ENCODE measurements at places on chromosomes 12 and 14. TPM values are rescaled to one million over a fixed set of nuclear protein-coding genes. Genes with fewer than 3 reads are reported as not detected.

DNA sequence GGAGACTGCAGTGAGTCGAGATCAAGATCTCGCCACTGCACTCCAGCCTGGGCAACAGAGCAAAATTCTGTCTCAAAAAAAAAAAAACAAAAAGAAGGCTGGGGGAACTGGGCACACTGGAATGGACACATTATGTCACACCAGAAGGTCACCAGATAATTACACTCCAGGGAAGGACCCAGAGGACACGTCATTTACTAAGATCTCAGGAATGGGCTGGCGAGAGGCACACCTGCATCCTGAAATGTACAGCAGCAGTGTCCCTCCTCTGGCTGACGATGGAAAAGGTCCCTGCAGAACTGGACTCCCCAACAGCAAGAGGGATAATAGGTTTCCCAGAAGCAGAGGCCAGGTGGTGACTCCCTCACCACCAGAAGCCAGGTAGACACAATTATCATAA lies 243.5 kb downstream of the BCL11B start:
- no peak for DNase-seq

- peak; percentile 67 for DNase-seq
Observed at GRCh38 chr14:51979088-51979709, 10.1 kb upstream of the RTRAF start.

GRCh38 chr12:43277651-43278540 lies 274.1 kb downstream of the ADAMTS20 start:
- DNase-seq = no peak

DNA sequence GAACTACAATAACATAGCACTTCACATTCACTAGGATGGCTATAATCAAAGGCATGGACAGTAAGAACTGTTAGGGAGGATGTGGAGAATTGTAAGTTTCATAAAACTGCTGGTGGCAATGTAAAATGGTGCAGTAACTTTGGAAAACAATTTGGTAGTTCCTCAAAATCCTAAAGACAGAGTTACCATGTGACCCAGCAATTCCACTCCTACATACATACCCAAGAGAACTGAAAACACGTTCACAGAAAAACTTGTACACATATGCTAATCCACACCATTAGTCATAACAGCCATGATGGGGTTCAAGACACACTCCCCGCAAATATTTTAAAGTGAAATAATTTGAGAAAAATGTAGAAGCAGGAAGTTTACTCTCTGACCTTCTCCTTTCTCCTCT lies 31.7 kb downstream of the GALC start:
- DNase-seq = no peak

- no peak for DNase-seq
Observed at GRCh38 chr14:103693515-103693914, 21.7 kb downstream of the XRCC3 start.

GRCh38 chr12:114311974-114312373 lies 94.0 kb downstream of the TBX5 start:
- DNase-seq = no peak

GRCh38 chr12:71685914-71686657 lies at the start of gene TMEM19:
Gene TMEM19, plus strand, starts transcription at chr12:71686082. Its CDS starts 599 bp downstream, at chr12:71686681.
- DNase-seq = peak; percentile 79

DNA sequence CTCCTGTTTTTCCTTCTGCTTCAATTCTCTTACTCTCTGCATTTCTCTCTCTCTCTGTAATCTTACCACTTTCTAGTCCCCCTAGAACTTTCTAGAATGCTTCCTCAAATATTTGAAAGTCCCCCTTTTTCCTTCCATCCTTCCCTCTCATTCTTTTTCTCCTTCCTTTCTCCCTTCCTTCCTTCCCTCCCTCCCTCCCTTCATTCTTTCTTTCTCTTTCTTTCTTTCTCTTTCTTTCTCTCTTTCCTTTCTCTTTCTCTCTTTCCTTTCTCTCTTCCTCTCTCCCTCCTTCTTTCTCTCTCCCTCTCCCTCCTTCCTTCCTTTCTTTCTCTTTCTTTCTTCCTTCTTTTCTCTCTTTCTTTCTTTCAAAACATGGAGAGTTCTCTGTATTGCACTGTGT lies 201.4 kb upstream of the IGF1 start:
- no peak for DNase-seq

- no peak for DNase-seq
Observed at GRCh38 chr12:110431957-110432587, 18.1 kb downstream of the ARPC3 start.

DNA sequence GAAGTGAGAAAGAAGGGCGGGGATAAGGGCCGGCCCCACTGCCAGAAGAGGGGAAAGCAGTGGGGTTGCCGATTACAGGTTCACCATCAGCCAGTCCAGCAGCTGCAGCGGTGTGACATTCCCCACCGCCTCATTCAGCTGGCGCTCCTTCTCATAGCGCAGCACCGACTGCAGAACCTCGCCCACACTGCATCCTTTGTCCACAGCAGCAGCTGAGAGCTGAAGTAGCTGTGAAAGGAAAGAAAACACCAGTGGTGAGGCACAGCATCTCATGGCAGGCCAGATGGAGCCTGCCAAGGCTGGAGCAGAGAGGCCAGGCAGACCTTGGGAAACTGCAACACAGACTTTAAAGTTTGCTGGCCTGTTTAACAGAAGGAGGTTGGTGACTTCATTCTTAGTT lies 33.2 kb downstream of the AKAP3 start:
- DNase-seq = no peak

- no peak for DNase-seq
Observed at GRCh38 chr12:88546853-88547252, 33.4 kb downstream of the KITLG start.

DNA sequence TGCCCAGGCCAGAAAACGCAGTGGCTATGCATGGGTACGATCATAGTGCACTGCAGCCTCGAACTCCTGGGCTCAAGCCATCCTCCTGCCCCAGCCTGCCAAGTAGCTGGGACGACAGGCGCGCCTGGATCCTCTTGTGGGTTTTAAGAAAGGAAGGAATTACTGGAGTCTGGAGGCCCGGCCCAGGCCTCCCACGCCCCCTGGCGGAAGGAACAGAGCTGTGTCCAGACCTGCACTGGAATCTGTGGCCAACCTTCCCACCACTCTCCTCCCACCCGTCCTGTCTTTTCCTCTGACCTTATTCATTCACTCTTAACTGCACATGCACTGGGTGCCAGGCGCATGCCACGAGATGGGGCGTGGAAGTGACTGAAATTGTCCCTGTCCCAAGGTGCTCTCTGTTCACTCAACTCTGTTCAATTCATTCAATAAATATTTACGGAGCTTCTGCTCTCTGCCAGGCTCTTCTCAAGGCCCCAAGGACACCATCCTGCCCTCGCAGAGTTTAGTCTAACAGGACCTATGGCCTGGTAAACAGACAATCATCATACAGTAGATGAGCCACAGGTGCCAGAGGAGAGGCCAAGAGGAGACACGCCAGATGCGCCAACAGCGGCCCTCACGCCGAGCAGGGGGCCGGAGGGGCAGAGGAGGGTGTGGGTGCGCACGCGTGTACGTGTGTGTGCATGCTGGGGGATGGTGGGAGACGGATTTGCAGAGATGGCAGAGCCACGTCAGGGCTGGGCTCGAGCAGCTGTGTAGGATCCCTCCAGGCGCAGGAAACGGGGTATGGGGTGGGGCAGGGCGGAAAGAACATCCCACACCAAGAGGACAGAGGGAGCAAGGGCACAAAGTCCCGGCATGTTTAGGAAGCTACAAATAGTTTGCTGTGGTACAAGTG lies 13.7 kb upstream of the TMEM106C start:
- DNase-seq = peak; percentile 31

- DNase-seq = no peak
Observed at GRCh38 chr14:51855234-51855633, 5.2 kb upstream of the GNG2 start.

DNA sequence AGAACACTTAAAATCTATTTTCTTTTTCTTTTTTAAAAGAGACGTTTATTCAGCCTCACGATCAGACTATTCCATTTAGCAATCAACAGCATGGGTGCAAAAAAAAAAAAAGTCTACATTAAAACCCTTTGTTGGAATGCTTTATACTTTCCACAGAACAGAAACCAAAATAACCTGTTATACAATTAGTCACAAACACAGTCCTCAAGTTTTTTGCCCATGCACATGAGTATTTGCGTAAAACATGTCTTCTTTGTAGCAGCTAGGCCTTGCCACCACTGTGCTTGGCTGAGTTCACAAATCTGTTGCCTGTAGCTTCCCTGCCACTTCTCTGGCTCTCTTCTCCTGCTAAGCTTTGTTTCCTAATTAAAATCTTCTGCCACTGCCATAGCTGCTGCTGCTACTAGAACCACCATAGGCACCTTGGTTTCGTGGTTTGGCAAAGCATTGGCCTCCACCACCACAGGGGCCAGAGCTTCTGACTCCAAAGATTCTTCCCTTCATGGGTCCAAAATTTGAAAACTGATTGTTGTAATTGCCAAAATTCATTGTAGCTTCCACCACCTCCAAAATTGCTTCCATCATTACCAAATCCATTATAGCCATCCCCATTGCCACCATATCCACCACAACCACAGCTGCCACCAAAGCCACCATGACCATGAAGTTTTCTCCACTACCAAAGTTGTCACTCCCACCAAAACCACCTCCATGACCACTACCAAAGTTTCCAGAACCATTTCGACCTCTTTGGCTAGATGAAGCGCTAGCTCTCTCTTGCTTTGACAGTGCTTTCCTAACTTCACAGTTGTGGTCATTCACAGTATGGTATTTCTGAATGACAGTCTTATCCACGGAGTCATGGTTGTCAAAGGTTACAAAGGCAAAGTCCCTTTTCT lies 38.1 kb downstream of the KLRG1 start:
- DNase-seq = no peak

DNA sequence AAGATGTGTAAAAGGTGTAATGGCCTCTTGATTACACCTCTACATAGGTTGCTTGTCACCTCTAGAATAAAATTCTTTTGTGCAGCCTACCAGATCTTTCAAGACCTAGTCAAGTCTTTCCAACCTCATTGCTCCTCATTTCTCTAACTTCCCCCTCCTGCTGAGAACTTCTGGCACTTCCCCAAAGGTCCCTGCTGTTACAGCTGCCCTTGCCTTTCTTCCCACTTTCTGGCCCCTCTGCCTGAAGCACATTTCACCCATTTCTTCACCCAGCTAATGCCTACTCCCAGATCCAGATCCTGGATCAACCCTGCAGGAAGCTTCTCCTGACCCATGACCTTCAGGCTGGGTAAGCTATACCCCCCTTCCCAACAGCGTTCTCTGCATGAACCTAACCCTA lies 1.5 kb downstream of the TSHR start:
- no peak for DNase-seq

DNA sequence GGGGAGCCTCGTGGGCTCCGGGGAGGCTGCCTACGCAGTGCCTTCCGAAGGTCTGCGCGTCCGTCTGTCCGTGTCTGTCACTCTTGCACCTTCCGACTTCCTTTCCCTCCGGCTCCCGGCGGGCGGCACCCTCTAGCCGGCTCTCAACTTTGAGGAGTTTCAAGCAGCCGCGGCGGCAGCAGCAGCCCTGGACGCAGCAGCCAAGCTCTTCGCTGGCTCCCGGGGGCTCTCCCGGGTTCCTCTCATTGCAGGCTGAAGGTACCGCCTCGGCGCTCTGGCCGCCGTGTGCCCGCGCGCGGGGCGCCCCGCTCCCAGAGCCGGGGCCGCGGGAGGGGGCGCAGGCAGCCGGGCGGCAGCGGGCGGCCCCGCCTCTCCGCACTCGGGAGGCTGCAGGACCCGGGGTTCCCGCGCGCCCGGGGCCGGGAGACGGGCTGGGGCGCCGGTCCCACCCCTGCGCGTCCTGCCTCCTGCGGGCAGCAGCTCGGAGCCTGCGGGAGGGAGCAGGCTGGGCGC lies at the start of the genes AMIGO2 and PCED1B:
TSS of gene AMIGO2 (minus strand) at position 492 of the 513 bp plus-strand sequence. CDS start 957 bp downstream, outside the sequence.
TSS of gene PCED1B (plus strand) at position 154 of the 513 bp plus-strand sequence. CDS start 155,443 bp downstream, outside the sequence.
- DNase-seq = peak; percentile 57

- DNase-seq = no peak
Observed at GRCh38 chr14:63322897-63323573, 4.3 kb upstream of the GPHB5 start.

DNA sequence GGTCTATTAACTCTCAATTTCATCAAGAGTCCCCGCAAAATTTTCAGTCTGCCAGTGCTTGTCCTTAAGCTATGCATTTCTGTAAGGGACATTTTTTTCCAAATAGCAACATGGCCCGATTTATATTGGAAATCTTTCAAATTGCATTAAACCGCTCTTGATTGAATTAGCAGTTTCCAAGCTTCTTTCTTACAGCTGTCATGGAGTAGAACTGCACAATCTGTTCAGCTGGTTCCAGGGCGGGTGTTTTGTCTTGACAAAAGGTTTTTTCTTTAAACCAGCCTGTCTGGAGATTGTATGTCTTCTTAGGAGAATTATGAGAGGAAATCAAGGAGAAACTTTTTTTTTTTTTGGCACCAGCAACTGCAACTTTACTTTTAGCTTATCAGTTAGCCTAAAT lies 185.8 kb downstream of the ALG10B start:
- no peak for DNase-seq

- DNase-seq = no peak
Observed at GRCh38 chr12:11685316-11685715, 35.8 kb downstream of the ETV6 start.

GRCh38 chr12:115572440-115572839 lies 705.1 kb downstream of the MED13L start:
- no peak for DNase-seq

The TAS2R9 gene
- not detected for total RNA-seq

The FERMT2 gene
- 0.99 TPM for total RNA-seq

The AVPR1A gene
- total RNA-seq = not detected

The RFX4 gene
- total RNA-seq = not detected

The RAPGEF3 gene
- 1.8 TPM for total RNA-seq

The CLEC4D gene
- total RNA-seq = not detected

The TPH2 gene
- not detected for total RNA-seq

The IL31 gene
- total RNA-seq = 54.3 TPM

Data from activated T-helper 2 cell treated with anti-CD3 and anti-CD28 coated beads, Interferon-gamma antibody, Interleukin-2, Interleukin-4, amounts not matched to agents 10 μg/mL and 5 μg/mL and 100 μg/mL, durations not matched to agents 14 hours and 24 hours and 36 hours (primary cell).